PC-3 (cell line): ENCODE measurements at places on chromosomes 3 and 15. TPM values are rescaled to one million over a fixed set of nuclear protein-coding genes. Genes with fewer than 3 reads are reported as not detected.

DNA sequence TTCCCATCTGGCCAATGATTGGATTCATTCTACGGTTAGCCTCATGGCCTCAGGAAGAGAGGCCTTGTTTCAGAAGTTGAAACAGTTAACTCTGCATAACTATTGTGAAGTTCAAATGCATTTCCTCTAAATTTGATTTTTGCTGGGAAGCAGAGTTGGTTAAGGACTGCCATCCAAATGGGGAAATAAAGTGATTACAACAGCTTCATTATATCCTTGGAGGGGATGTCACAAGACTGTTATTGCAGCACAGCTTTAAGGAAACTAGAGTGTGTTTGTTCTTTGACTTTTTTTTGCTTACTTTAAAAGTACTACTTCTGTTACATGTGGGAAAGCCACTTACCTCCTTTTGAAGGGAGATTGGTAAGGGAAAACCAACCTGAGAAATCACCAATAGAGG is 164.8 kb downstream of the AKAP13 start:
- no peaks in the 10 kb centered on the region for H3K27me3 ChIP-seq
- no peak overlapping the region for H3K4me3 ChIP-seq
- H3K4me1 ChIP-seq = peaks cover 35% of the 10 kb centered on the region
- 0 out of 2 replicates have a peak, but pooled peaks cover 6% of the 10 kb centered on the region for H3K36me3 ChIP-seq

- no peak overlapping the region for H3K4me3 ChIP-seq
- H3K27me3 ChIP-seq = no peaks in the 10 kb centered on the region
- no peak overlapping the region for H3K27ac ChIP-seq
- peak; percentile 67 for DNase-seq
- H3K4me1 ChIP-seq = peaks cover 17% of the 10 kb centered on the region
Measured at GRCh38 chr3:110343376-110343775, 728.2 kb upstream of the NECTIN3 start.

IL17RE gene
- total RNA-seq = 4.0 and 4.7 TPM in 2 replicates

DNA sequence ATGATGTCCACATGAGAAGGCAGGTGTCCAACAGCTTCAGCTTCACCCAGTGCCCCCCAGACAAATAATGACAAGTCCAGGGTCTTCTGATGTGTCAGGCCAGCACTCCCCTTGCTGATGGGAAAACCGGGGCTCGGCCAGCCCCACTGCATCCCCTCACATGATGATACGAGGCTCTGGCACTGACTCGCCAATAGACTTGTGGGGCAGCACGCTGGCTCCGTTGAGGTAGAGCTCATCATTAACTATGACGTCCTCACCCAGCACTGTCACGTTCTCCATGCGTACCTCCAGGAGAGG is 2.1 kb upstream of the AMIGO3 start:
- no peaks in the 10 kb centered on the region for H3K27me3 ChIP-seq
- H3K4me3 ChIP-seq = no peak overlapping the region
- peaks cover 16% of the 10 kb centered on the region for H3K36me3 ChIP-seq
- H3K4me1 ChIP-seq = peaks cover 20% of the 10 kb centered on the region

CCR8 gene
- not detected in 2 replicates for total RNA-seq
